ENCODE measurements at places on chromosomes 7 and 10.

- no peak for DNase-seq
Measured at GRCh38 chr10:112006831-112007230, 176.7 kb downstream of the GPAM start.

DNA sequence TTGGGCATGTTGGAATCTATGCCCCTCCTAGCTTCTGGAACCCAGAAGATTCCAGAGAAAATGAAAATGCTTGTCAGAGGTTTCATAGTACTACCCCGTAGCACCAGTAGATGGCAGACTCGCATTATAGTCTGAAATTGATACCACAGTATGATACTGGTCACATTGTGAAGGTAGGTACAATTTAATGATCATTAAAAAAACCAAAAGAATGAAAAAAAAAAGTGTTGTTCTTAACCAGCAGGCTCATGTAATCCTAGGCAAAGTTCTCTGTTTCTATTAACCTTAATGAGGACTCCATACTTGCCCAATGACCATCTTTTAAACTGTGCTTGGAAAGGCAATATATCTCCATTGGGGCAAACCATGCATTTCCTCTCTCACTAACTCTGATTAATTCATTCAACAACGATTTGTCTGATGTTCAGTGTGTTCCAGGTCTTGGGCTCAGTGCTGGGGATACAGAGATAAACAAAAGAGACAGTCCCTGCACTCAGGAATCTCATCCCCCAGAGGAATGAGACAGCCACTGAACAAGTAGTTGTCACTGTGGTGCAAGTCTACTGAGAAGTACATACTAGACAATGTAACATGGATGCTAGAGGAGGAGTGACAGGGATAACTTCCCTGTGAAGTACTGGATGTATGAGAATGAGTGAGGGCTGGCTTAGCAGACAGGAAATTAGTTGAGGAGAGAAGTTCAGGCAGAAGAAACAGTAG lies 223.5 kb upstream of the PHYHIPL start:
- no peak for DNase-seq

DNA sequence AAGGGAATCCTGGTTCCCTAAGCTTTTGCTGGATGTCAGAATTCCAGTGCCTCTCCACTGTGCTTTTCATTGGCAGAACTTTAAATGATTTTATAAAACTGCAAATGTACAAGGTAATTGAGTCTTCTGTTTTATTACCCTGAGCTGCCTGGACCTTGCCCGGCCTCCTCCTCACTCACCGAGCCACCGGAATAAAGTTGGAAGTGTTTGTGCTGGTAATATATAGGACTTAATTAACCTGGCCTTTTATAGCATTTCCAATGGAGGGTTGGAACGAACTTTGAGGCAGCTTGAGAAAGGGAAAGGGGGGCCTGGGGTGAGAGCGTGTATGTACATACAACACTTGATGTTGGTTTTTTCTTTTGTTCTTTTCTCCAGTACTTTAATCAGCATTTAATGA lies 43.4 kb downstream of the ZNF503 start:
- no peak for DNase-seq

DNA sequence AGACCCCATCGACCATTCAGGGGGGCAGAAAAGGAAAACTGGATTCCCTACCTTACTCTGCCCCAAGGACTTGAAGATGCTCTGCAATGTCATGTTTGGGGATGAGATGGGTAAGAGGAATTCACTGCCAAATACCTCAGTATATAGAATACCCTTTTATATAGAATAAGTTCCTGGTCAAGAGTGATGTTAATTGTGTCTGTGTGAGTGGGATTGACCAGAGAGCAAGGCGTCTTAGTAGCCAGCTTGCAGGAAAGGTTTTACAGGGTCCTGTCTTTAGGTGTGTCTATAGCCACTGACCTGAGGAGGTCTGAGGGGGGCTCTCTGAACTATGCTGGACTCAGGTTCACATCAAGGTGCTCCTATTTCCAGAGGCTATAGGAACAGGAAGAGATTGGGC lies 1.4 kb downstream of the IFIT3 start:
- DNase-seq, result no peak

DNA sequence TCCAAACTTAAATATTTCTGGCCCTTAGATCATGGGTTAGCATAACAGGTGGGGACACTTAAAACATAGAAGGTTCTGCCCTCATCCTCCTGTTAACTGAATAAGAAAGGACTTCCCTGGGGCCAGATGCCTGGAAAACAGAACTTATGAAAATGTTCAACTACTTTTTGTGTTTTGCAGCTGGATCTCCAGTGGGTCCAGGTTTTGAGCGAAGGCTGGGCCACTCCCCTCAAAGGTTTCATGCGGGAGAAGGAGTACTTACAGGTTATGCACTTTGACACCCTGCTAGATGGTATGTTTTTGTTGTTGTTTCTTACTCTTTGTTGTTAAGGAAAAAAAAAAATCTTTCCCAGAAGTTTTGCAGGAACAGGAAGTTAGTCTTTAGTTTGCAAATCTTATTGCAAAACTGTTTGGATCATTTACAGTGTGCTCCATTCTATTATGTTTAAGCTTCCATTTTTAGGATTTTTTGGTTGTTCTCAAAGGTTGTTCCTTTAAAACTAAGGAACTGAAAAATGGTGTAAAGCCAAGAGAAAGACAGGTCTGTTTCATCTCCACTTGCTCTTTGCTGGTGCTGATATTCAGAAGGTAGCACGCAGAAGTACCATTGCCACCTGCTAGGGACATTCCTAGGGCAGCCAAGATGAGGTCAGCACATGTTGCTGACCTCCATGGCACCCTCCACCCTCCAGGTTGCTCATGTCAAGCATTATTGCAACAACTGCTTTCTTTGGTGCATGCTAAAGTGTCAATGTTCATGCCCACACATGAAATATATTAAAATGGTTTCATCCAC lies 56.1 kb downstream of the PAPSS2 start:
- no peak for DNase-seq

DNA sequence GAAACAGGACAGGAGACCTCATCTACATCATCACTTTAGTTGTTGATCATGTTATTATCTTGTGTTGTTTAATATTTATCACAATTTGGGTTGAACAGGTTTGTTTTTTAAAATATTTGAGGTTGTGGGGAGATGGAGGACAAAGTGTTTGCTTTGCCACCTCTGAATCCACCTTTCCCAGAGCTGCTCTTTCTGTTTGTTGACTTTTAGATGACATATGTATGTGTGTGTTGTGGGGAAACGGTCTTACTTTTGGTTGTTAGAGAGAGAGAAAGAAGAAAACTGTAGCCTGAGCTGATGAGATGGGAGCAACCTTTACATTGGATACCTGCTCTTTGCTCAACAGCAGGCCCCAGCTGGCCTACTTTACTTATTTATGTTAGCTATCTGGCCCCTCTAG lies 19.0 kb upstream of the SLC16A12 start:
- DNase-seq, result no peak

DNA sequence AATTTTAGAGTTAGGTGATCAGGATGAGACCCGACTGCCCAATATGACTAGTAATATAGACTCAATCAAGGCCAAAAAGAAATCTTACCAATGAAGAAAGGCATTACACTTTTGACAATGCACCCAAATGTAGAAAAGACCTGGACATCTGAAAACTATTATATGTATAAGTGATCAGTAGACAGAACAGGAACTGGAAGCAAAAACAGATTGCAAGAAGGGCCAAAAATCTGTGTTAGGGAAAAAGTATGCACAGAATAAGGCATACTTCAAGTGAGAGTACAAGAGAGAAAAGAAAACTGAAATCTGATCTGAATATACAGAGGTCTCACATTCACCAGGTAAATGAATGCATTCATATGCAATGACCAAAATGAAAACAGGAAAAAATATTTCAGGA lies 107.0 kb downstream of the GNAI1 start:
- no peak for DNase-seq

DNA sequence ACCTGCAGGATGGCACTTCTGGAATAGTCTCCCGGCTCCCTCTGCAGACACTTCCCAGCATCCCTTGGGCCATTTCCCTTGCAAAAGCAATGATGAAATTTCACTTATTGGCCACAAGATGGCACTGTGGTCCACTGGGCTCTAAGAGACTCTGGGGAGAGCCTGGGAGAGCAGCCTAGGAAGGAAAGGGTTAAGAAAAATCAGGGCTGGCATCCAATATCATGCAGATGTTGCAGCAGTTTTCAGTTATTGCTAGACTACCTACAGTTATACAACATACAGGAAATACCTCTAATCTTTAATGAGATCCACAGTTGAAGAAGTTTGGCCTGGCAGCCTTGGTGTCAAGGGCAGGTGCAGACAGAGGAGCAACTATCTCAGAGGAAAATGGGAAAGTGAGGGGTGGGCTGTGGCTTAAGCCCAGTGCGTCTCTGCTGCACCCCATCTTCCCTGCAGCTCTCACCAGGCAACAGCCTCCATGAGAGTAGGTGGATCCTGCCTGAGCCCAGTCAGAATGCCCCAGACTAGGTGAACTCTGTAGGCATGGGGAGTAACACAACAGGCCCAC lies 100.2 kb upstream of the PRSS58 start:
- peak; percentile 34 for DNase-seq

GRCh38 chr10:57008189-57008588 lies 647.1 kb upstream of the ZWINT start:
- no peak for DNase-seq

DNA sequence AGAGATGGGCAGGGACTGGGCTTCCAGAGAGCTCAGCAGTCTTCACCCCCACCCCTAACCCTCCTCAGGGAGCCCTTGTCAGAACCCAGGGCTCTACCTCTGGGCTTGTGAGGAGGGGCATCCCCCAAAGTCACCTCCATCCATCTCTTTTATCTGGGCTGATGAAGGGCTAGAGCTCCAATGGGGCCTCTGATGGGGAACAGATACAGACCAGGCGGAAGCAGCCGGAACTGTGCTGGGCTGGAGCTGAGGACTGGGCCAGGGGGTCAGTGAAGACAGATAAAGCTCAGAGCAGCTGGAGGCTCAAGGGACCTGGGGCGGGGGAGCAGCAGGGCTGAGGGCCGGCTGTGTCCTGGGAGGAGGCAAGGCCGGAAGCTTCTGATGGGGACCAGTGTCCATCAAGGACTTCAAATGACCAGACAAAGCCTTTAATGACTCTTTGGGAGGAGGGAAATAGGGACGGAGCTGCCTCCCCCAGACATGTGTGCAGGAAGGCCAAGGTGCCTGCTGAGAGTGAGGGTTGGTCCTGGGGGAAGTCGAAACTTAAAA lies 10.2 kb downstream of the KAZALD1 start:
- DNase-seq, result no peak

DNA sequence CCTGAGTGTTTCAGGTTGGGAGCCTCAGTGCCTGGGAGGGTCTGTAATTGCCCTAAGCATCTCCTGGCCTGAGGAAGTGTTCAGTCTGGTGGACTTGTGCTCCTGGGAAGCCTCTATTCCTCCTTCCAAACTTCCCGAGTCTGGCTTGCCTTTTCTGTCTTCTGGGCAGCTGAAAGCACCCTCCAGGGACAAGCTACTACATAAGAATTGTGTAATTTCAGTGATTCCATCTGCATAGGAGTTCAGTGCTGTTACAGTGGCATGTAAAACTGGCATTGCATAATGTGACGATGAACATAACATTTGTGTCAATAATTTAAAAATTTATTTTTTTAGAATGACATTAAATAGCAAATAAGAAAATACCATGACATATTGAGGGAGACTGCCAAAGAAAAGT lies 109.3 kb downstream of the AOAH start:
- DNase-seq, result no peak

DNA sequence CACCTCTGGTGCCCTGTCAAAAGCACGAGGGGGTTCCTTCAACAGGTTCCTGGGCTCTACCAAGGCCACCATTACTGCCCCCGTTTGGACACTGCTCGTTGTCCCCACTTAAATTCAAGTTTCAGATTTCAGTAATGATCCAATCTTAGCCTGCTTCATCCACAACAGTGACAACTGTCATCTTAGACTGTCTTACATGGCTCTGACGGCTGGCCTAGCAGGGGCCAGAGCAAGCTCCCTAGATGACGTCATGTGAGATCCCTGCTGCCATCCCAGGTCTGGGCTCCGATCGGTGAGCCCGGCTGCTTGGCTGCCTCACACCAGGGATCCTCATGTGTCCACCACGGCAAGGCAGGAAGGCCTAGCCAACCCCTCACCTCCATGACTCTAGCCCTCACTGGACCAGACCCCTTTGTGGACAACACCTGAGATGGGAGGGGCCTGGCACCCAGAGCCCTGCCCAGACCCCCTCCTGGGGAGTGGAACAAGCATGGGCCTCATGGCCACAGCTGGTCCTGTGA lies 82.5 kb downstream of the FAM53B start:
- no peak for DNase-seq

- DNase-seq, result no peak
Measured at GRCh38 chr7:7110706-7111105, 71.6 kb upstream of the C1GALT1 start.

- no peak for DNase-seq
Measured at GRCh38 chr10:124384172-124384571, 34.6 kb downstream of the OAT start.

GRCh38 chr10:109992485-109992884 lies 15.3 kb upstream of the ADD3 start:
- DNase-seq, result peak; percentile 47
